Breast epithelium (tissue), 4 donors: ENCODE measurements at places on chromosomes 12 and 14. TPM values are rescaled to one million over a fixed set of nuclear protein-coding genes. Genes with fewer than 3 reads are reported as not detected.

DNA sequence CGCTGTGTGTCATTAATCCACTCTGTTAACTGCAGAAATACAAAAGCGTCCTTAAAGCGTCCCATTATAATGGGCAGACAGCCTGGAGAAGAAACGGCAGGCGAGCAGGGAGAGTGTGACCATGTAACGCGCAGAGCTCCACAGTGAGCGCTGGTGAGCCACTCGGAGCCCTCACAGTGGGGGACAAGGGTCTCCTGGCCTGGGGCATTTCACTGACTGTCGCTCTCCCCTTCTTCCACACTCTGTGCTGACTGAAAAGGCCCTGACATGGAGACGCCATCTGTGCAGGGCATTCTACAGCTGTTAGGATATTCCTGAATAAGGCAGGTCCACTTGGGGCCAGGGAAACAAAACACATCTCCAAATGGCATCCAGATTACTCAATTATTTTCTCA is 24.2 kb downstream of the CCDC92 start:
- no peak for DNase-seq

GRCh38 chr12:110280392-110280778 is 662 bp upstream of the ATP2A2 start:
- DNase-seq: no peak

Gene VRTN
- not detected for total RNA-seq

DNA sequence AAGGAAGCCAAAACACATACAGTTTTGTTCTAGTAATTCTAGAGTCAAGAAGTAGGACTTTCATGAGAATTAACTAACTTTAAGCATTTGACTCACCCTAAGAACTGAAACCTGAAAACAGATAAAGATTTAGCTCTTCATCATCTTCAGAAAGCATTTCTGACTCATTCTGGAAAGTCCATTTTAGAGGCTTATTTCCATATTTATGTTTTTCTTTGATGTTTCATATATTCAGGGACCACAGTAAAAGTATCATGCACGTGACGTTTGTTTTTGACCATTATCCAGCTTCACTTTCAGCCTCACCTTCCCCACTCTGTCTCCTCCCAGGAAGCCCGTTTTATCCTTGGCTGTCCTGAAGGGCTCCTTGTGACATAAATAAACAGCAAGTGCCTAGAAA is 79.2 kb downstream of the MDGA2 start:
- no peak for DNase-seq

GRCh38 chr12:30719060-30719459 is 23.4 kb upstream of the IPO8 start:
- no peak for DNase-seq

Gene DTX1
- total RNA-seq: 7.9 TPM

DNA sequence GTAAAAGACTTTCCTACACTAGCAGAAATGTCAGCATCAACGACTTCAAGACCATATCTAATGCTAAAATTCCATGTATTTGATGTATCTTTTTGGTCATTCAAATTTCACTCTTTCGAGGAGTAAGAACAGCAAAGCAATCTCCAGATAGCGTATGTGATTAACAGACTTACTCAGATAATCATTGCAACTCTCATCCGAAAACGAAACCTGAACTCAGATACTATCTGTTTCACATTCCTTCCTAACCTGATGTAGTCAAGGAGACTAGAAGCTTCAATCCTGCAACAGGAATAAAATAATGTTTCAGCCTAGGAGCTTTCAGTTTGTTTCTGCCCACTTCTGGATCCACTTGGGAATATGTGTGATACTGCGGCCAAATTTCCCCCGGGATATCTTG is 286.3 kb downstream of the NUAK1 start:
- no peak for DNase-seq

Gene EFS
- total RNA-seq: 24.6 TPM

GRCh38 chr12:4287325-4288211 is 14.0 kb downstream of the CCND2 start:
- DNase-seq: no peak

GRCh38 chr12:46390881-46391280 is 18.3 kb upstream of the SLC38A2 start:
- DNase-seq: no peak

DNA sequence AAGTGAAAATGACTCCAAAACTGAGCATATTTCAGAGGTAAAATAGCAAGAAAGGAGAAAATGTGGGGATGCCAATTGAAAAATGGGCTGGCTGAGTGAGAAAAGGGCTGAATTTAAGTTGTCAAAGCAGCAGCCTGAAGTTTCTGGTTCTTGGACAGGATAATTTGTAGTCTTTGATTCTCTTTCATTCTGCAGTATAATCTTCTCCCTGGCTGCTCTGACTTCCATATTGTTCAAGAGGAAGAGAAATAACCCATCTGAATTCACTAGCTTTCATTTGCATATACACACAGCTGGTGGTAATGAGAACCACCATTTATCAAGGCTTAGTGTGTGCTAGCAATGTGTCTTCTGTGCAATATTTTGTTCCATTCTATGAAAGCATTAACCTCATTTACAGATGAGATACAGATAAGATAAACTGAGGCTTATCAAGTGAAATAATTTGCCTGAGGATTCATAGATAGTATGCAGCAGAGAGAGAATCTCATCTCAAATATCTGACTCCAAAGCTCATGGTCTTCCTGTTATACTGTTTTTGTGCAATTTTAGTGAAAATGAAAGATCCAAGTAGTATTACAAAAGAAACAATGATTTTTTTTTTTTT is 184.2 kb downstream of the TMTC2 start:
- no peak for DNase-seq

Gene GLT1D1
- 0.16 TPM for total RNA-seq

GRCh38 chr14:98984719-98985041 is 287.3 kb downstream of the BCL11B start:
- no peak for DNase-seq

DNA sequence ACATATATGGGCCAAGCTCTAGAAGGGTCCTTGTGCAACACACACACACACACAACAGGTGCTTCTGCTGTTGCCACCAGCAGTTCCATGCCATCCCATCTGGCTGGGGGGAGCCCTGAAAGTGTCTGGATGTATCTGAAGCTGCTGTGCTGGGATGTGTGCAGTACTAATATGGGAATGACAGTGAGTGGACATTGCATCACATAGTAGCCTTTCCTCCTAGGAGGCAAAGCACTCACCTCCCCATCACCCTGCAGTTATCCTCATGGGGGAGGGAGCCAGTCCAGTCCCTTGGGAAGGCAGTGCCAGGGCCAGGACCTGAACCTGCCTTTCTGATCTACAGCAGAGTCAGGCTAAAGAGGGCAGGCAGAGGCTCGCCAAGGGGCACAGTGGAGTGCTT is 208.9 kb downstream of the CACNA1C start:
- no peak for DNase-seq

- no peak for DNase-seq
Observed at GRCh38 chr12:59768031-59768430, 172.2 kb downstream of the SLC16A7 start.

Gene PMCH
- not detected for total RNA-seq

Gene MYH6
- total RNA-seq: not detected

GRCh38 chr12:57044889-57045288 is 5.0 kb downstream of the MYO1A start:
- no peak for DNase-seq
